ENCODE measurements at places on chromosomes 1 and 21.

DNA sequence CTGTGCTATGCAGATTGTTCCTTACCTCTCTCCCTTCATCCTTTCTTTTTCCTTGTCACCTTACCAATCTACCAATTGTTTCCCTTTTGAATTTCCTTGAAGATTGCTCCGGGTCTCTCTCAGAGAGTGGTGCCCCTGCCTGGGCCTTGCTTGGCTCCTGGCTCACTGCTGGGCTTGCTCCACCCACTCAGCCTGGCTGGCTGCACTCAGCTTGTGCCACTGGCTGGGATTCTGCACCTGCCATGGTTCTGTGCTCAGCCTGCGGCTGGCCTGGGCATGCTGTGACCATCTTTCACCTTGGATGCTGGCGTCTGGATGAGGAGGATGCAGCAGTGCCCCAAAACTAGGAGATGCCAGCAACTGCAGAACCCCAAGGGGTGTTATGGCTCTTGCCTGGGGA is 463.9 kb upstream of the CXADR start:
- no peak for DNase-seq

- DNase-seq = no peak
Observed at GRCh38 chr21:26814386-26814785, 30.8 kb downstream of the ADAMTS1 start.

GRCh38 chr1:53197291-53198200 is 922 bp downstream of the CPT2 start:
- no peak for DNase-seq

DNA sequence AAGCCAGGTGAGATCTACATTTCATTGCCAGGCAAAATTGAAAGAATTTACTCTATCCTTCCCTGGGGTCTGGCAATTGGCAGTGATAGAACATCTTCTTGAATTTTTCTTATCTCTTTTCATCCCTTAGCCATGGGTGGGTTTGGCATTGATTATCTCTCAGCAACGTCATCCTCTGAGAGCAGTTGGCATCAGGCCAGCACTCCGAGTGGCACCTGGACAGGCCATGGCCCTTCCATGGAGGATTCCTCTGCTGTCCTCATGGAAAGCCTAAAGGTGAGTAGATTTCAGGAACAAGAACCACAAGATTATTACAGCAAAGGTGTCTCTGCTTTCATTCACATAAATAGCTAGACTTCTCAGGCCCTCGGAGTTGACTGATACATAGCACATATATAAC is 39.3 kb downstream of the NCF2 start:
- no peak for DNase-seq

- DNase-seq = no peak
Observed at GRCh38 chr1:93972341-93972740, 63.1 kb upstream of the GCLM start.

DNA sequence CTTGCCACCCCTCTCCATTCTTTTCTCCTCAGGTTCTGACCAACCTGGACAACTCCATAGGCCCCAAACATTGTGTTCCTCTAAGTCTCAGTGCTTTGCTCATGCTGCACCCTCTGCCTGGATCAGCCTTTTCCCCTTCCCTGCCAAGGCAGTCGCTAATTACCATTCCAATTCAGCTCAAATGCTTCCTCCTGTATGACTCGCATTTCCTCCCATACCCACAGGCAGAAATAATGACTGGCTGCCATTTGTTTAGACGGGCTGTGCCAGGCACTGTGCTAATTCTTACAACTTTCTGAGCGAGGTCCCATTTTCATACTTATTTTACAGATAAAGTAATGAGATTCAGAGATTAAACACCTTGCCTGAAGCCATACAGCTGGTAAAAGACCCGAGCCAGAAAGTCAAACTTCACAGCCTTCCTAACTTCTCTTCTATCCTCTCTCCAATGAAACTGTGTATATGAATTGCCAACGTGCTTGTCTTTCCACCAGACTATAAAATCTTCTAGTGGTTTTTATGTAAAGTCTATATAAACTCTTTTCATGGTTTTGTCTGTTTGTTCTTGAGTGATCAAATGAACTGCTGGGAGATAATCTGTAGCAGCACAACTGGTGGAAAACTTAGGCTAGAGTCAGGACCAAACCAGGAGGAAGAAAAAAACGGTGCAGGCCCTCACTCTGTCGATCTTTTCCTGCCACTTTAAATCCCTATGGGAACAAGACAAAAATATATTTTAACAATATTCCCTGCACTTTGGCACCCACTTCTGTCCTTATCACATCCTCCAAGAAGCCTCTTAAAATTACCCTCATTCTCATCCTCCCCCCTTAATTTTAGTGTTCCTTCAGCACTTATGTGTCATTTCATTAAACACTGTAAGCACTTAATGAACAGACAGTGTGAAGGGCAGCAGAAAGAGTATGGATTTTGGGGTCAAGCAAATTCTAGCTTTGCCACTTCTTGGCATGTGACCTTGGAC is 33.7 kb downstream of the RAB3B start:
- peak; percentile 30 for DNase-seq

- no peak for DNase-seq
Observed at GRCh38 chr1:67348586-67349252, 41.0 kb downstream of the IL12RB2 start.

DNA sequence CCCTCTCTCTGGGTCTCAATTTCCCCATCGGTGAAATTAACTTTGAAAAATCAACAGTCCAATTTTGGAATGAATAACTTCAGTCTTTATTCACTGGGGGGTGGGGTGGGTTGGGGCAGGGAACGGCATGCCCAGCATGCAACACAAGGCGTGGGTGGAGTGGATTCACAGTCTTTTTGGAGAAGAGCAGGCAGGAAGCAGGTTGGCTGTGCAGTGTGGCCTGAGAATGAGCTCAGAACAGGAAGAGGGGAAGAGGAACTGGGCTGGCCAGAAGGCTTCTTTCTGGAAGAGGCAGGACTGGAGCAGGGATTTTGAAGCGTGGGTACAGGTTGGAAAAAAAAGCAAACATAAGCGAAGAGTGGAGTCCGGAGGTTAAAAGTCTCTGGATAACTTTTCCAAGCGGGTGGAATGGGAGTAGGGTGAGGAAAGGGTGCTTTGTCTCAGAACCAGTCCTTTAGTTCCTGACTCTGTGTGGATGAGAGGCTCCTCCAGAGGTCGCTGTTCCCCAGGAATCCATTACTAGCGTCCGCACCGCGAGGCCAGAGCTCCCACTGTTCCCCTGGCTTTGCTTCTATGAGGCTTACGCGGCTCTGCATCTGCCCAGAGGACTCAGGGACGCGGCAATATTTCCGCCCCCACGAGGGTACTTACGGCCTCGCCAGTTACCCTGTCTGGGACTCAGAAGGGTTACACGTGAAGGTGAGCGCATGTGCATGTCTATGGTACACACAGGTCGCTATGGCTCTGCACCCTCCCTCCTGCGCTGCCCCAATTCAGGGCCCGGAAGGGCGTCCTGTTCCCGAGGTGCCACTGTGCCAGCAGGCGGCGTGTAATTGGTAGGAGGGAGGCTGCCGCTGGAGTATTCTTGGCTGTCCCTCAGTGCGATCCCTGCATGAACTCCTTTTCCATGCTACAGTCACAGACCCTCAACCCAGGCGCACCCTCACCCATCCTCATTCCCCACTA is 5.5 kb upstream of the FOXD2 start:
- DNase-seq = peak; percentile 2

- no peak for DNase-seq
Observed at GRCh38 chr1:15439325-15439724, 1.1 kb downstream of the CTRC start.

- DNase-seq = no peak
Observed at GRCh38 chr1:74396933-74397332, 115.5 kb downstream of the LRRC53 start.

DNA sequence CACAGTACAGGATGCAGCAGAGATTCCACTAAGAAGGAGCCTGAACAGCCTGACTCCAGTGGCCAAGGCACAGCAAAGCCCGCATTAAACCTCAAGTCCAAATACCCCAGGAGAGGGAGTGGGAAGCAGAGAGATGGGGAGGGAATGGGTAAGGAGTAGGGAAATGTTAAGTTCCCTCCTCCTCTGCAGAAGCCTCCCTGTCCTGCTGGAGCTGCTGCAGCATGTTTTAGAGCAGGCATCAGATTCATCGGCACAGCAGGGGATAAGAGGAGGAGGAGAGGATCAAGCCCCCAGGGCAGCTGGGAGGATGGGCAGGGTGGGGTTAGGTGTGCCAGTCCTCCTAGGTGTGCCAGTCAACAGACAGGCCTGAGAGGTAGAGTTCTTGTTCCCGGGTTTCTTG is 709.7 kb downstream of the PTPRU start:
- DNase-seq = no peak

DNA sequence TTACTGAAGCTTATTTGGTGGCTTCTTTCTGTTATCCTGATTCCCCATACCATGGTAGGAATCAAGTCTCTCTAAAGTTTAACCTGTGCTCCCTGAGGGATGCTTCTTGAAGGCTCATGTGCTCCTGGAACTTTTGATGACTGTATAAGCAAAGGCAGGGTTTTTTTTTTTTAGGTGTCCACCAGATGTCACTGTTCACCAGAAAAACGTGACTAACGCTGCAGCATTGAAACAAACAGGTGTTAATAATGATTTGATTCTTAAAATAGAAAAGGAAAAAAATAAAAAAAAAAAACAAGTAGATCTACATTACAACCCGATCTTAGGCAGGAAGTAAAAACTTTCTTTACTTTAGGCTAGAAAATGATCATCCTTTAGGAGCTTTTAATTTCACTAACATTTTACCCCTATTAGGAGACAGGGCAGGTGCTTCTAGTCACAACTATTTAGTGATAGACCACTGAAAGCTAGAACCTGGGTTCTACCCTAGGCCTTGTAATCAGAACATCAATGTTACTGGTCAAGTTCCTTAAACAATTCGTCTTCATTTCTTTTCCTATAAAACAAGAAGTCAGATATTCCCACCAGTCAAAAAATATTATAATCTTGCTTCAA is 223.0 kb downstream of the PLA2G4A start:
- peak; percentile 37 for DNase-seq

GRCh38 chr1:185906186-185906585 is 172.0 kb downstream of the HMCN1 start:
- no peak for DNase-seq

GRCh38 chr1:72063364-72064044 is 218.8 kb downstream of the NEGR1 start:
- no peak for DNase-seq

GRCh38 chr1:10216090-10216749 is 5.8 kb downstream of the KIF1B start:
- no peak for DNase-seq

DNA sequence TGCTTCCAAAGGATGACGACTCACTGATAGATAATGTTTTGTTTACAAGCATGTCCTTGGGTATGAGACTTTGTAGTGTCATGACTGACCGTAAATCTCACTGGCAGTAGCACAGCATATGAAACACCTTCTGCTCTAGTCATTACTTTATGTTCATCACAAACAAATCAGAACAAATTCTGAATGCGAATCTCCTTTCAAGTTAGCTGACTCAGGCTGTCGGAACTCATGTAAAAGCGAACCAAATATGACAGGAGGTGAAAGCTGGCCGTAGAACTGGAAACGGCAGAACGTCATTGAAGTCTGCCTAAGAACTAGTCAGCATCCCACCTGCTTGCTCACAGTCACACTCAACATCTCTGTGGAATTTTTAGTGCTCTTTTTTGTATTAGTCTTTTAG is 143.9 kb downstream of the RGS7 start:
- no peak for DNase-seq

DNA sequence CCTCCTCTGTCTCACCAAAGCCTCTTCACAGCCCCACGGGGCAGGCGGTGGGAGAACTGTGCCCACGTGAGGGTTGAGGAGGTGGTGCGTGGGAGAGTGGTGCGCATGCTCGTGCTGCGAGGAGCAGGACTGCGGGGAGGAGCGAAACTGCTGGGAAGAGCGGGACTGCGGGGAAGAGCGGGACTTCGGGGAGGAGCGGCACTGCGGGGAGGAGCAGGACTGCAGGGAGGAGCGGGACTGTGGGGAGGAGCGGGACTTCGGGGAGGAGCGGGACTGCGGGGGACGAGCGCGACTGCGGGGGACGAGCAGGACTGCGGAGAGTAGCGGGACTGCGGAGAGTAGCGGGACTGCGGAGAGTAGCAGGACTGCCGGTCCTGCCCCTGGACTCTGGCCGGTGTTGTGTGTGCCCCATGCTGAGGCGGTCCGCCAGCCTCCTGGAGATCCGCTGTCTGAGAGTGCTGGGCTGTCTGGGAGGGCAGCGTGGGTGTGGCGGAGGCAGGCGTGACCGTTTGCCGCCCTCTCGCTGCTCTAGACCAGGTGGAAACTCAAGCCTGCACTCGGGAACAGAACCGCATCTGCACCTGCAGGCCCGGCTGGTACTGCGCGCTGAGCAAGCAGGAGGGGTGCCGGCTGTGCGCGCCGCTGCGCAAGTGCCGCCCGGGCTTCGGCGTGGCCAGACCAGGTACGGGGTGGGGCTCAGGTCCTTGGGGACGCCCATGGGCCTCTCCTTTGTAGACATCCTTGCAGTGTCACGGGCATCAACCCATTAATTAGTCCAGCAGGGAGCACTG is 24.6 kb downstream of the TNFRSF1B start:
- DNase-seq = no peak

DNA sequence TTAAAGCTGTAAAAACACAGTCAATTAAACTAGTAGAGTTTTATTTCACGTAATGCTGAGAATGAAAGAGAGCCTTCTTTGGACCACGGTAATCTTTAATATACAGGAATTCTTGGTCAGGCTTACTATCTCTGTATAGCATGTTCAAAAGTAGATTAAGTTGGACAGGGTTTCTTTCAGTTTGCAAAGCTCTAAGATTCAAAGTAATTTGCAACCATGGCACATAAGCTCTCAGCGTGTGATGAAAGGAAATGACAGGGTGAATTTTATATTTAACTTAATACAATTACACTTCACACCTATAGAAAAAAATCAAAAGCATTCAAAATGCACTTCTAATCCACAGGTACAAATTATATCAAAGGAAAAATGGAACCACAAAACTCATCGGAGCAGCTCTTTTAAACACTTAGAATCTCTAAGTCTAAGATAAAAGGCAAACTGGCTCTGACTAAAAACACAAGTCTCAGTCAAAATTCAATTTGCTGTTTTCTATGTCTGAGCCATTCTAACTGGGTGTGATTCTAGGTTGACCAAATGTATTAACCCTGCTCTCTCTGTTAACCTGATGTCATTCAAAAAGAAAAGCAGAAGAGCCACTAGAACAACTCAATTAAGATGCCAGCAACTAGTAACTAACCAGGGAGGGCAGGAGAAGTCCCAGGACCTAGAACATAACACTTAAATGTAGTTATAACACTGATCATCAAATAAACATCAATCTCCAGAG is 147.7 kb downstream of the RERE start:
- no peak for DNase-seq

DNA sequence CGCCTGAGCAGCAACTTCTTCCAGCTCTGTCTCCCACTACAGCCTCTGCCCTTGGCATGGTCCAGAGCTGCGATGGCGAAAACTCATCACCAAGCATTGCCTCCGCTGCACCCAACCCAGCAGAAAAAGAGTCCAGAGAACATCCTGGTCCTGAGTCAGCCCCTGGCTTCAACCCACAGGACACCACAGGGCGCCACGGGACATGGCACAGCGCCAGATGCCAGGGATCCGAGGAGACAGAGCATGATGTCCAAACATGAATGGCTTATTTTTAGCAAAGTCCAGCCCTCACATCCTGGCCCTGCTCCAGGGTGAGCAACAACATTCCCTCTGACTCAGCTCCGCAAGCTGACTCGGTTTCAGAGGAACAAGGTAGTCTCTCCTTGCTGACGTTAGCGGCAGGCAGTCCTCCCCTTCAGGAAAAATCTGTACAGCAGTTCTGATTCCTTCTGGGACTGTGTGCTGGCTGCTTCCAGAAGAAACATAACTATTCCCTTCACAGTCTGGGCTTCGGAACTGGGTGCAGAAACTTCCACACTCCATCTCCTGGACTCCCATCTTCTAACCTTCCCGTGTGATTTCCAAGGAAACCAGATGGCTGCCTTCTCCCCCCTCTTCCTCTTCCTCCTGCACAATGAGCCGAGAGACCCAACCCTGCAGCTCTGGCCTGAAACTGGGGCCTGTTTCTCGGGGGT is 131.3 kb downstream of the TOMM20 start:
- peak; percentile 92 for DNase-seq

All from SHP77 treated with DMSO at 0.1 percent for 48 hours (cell line).